Ecto neural progenitor cell (in vitro differentiated cells): ENCODE measurements at places on chromosomes 12 and 14.

- DNase-seq, result no peak
These were observed 13.1 kb upstream of the TMEM119 start for GRCh38 chr12:108610856-108611605.

DNA sequence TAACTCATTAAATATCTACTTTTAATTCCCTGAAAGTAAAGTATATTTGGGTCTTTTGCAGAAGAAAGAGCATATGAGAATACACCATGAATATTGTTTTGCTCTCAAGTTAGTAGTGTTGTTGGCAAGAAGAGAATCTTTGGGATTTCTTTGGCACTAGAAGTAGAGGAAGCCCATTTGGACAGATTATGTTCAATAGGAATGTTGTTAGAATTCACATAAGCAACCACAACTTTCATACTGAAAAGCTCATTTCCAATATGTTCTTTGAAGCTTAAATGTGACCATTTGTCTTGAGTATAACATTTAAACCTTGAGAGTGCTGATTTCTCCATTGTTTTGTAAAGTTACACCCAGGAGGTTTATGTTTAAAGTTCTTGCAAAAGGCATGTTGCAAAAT lies 37.6 kb downstream of the PLEKHG7 start:
- no peak for DNase-seq

DNA sequence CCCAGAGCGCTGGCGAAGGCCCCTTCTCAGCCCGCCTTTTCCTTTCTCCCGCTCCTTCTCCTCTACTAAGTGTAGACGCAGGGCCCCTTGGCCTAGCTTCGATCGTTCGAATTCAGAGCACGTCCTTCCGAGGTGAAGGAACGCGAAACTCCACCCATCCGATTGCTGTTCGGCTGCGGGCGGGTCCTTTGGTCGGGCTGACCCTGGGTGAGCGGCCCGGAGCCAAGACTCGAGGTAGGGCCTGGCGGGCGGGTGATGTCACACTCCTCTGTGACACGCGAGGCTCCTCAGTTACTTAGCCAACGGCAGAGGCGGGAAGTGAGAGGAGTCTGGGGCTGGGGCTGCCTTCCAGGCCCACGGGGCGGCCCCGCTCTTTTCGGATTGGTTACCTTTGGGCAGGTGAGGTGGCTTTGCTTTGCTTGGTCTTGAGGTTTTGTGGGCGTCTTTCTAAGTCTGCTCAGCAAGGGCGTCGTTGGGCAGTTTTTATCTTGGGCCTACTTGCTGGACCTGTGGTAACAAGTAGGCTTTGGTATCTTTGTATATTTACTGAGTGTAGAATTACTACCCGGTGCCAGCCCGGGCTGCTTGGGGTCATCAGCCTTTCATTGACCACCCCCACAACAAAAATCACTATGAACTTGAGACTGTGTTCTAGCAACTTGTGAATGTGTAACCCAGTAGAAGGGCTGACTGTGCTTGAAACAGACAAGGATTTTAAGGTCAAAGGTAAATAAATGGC lies 694 bp downstream of the TMBIM6 start:
- peak; percentile 88 for DNase-seq

GRCh38 chr12:124567673-124568373 lies 411 bp upstream of the NCOR2 start:
- peak; percentile 91 for DNase-seq

GRCh38 chr12:109160873-109161272 lies 44.5 kb downstream of the ACACB start:
- no peak for DNase-seq

DNA sequence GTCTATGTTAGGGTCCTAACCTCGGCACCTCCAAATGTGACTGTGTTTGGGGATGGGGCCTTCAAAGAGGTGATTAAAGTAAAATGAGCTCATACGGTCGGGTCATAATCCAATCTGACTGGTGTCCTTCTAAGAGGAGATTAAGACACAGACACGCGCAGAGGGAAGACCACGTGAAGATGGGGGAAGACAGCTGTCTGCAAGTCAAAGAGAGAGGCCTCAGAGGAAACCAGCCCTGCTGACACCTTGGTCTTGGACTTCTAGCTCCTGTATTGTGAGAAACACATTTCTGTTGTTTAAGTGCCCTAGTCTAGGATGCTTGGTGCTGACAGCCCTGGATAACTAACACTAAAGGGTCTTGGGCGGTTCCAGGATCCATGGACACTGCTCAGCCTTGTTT lies 109.6 kb downstream of the DICER1 start:
- DNase-seq, result no peak

DNA sequence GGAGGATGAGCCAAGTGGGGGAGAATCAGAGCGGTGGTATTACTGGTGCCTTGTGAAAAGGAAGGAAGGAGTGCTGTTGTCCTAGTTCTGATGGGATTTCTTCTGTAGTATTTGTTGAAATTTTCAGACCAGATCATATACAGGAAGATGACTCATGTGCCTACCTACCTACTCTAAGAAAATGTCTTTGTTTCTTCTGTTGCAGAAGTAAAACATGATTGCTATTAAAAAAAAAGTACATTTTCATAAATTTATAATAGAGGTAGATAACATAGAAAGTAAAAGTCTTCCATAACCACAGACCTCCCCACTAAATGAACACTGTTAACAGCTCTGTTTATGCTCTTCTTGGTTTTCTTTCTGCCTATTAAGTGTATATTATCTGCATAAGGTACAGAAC lies 26.9 kb downstream of the SAMD4A start:
- no peak for DNase-seq

GRCh38 chr14:60455875-60456274 lies 30.0 kb downstream of the C14orf39 start:
- no peak for DNase-seq

- no peak for DNase-seq
These were observed 136.8 kb downstream of the SYT1 start for GRCh38 chr12:79001404-79001803.

DNA sequence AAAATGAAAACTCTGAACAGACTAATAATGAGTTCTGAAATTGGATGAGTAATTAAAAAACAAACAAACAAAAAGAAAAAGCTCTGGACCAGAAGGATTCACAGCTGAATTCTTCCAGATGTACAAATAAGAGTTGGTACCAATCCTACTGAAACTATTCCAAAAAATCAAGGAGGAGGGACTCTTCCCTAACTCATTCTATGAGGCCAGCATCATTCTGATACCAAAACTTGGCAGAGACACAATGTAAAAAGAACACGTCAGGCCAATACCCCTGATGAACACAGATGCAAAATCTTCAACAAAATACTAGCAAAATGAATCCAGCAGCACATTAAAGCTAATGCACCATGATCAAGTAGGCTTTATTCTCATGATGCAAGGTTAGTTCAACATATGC lies 183.9 kb upstream of the CNOT2 start:
- DNase-seq, result no peak

- no peak for DNase-seq
These were observed 34.5 kb downstream of the SYNDIG1L start for GRCh38 chr14:74391479-74391878.

GRCh38 chr12:49762468-49762847 lies 21.1 kb downstream of the TMBIM6 start:
- DNase-seq, result no peak

- DNase-seq, result no peak
These were observed 1.5 kb downstream of the PRDM4 start for GRCh38 chr12:107759410-107759809.

DNA sequence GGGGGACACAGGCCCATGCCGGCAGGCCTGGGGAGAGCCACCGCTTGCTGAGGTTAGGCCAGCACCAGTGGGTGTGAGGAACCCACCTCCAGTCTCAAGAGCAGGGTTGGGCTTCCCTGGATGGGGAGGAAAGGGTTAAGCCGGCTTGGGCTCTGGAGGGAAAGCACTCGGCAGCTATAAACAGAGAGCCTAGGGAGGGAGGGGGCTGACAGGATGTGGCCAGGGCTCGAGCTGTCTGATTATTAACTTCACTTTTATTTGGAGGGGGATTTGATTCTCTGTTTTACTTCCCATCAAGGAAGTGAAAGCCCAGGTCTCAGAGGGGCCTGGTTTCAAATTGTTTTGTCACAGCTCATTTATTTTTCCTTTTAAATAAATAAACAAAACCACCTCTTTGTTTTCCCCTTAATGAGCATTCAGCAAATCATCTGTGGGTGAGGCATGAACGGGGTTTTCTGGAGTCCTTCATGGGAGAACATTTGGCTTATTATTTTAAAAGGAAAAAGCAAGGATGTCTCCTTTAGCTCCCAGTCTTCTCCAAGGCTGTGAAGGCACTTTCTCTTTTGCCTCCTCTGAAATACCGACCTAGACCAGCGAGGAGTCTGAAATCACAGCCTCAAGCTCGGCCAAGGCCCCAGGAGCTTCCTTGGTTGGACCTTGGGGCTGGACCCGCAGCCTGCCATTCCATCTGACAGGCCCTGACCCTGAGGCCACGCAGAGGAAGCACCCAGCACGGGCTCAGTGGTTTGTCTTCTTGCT lies 21.9 kb upstream of the ZFP36L1 start:
- DNase-seq, result peak; percentile 64

- no peak for DNase-seq
These were observed 44.8 kb upstream of the TMPO start for GRCh38 chr12:98470469-98471082.

GRCh38 chr14:59371771-59372170 lies 93.4 kb downstream of the GPR135 start:
- DNase-seq, result no peak

- DNase-seq, result no peak
These were observed 527.3 kb downstream of the SNAPC1 start for GRCh38 chr14:62289471-62289870.

GRCh38 chr14:69404883-69405282 lies 6.4 kb downstream of the SLC39A9 start:
- DNase-seq, result no peak

GRCh38 chr14:22375321-22375930 lies 213.6 kb downstream of the DAD1 start:
- no peak for DNase-seq

GRCh38 chr14:90816681-90817436 lies 629 bp upstream of the TTC7B start:
- DNase-seq, result no peak

- no peak for DNase-seq
These were observed 210.4 kb downstream of the ANO6 start for GRCh38 chr12:45426294-45426693.

DNA sequence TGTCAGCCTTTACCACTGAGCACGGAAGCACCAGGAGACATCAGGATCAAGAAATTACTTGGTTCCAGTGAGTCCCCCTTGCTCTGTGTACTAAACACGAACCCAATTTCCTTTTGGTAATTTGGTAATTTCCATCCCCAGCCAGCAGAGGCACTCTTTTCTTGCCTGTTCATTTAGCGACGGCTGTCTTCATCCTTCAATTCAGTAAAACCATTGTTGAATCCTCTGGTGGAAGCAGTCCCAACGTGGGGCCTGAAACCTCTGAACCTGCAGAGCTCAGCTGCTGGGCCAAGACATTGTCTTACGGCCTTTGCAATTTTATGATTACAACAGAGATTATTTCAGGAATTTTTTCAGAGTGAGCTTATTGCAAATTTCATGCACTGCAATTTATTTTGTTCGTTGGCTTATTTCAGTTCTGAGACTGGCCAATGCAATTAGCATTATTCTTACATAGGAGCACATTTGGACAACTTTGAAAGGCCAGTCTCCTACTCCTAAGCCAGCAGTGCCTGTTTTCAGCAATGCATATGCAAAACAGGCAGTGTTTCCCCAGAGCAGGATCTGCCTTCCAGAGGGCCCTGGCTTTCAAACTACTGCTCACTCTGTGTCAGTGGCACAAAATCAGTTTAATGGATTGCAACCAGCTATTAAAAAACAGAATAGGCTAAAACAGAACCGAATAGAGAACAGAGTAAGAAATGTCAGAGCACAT lies 372.9 kb upstream of the TMEM132C start:
- DNase-seq, result peak; percentile 53

DNA sequence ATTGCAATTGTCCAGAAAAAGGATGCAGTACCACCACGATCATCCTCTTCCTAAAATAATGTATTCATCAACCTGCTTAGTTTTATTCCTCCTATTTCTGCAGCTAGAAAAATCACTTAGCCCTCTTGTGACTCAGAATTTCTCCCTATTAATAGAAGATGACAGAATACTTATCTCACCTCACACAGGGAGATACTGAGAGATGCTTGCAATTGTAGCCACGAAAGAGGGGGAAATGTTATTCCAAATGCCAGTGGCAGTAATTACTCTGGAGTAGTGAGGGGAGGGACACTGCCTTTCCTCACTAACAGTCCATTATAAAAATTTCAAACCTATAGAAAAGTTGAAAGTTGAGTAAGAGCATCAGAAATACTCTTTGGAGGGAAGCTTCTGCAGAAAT lies 11.8 kb upstream of the DUSP6 start:
- no peak for DNase-seq

DNA sequence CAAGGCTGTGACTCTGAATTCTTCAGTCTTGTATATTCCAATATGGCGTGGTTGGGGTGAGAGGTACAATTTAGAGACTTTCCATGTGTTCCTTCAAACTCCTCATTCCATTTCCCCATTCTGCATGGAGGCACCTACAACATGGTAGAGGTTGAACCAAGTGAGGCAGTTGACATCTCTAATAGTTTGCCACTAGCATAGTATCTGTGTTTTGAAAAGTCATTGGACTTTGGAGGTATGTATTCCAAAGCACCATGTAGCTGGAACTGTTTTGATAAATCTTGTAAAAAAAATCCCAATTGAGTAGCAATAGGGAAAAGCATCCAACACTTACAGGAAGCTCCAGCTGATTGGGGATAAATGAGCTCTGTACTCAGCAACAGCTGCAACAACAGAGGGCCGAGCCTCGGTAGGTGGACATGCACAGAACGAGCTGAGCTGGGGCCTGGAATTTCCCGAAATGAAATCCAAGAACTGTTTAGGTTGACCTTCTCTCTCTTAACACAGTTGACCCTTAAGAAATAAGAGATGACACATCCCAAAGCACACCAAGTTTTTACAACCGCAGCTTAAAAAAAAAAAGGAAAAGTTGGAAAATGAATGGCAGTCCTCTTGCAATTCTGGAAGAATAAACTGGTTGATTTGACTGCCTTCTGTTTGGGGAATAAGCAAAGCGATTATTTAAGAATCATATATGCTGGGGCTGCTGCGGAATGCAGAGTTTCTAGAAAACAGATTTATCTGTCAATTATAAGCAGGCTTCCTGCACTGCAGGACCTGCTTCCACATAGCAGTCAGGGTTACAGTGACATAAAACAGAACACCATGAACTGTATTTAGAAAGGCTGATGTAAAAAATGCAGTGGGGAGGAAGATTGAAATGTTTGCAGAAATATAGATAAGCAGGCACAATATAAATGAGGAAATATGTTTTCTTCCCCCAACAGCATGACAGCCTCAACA lies 194.6 kb upstream of the KRR1 start:
- DNase-seq, result no peak

GRCh38 chr12:12442548-12443071 lies 85.7 kb downstream of the BORCS5 start:
- no peak for DNase-seq

GRCh38 chr14:101235335-101236103 lies 325.8 kb upstream of the DIO3 start:
- peak; percentile 82 for DNase-seq

- DNase-seq, result no peak
These were observed 331.4 kb downstream of the TMTC2 start for GRCh38 chr12:83018088-83018487.
